ENCODE measurements at places on chromosomes 12 and 14.

- DNase-seq, result no peak
These were observed 261.4 kb downstream of the TTC8 start for GRCh38 chr14:89085737-89086382.

DNA sequence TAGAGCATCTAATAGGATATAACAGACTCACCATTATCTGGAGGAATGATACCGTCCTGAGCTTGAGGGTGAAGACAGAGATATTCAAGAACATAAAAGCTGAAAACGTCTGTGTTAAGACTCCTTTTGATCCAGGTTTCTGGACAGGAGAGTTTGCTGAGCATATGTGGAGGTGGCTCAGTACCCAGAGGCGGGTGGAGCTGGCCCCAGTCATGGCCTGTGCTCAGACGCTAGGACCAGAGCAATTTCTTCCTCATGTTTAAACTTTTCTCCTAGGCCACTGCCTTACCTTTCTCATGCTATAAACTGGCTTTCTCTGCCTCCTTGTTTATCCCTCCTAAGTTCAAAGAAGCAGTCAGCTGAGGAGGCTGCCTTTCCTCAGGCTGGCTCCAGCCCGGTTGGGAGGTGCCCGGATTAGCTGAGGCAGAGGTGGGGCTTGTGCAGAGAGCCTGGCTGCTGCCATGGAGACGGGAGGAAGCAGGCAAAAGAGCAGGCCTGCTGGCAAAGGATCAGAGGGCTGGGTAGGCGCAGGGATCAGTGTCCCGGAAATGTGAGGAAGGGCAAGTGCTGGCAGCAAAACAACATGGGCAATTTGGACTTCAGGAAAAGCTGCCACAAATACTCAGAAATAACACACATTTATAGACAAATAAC, 13.7 kb downstream of the COA8 start:
- DNase-seq, result no peak

DNA sequence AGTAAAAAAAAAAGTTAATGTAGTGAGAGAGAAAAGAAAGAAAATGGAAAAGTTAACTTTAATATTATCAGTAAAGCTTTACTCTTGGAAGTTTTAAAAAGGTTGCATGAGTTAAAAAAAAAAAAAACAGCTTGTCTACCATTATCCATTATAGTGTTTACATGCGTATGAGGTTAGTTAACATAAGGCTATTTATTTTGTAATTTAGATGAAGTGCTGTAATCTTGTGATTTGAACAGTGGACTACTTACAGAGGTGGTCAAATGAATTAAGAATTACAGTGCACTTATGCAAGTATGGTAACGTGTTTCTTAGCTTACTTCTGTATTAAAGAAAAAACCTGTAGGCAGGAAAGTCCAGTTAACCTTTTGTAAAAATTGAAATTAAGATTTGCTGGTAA, 30.7 kb downstream of the WASHC4 start:
- no peak for DNase-seq

GRCh38 chr14:100004392-100004791, 60.8 kb upstream of the EVL start:
- no peak for DNase-seq

- no peak for DNase-seq
These were observed 14.2 kb upstream of the NEK9 start for GRCh38 chr14:75141062-75141461.

DNA sequence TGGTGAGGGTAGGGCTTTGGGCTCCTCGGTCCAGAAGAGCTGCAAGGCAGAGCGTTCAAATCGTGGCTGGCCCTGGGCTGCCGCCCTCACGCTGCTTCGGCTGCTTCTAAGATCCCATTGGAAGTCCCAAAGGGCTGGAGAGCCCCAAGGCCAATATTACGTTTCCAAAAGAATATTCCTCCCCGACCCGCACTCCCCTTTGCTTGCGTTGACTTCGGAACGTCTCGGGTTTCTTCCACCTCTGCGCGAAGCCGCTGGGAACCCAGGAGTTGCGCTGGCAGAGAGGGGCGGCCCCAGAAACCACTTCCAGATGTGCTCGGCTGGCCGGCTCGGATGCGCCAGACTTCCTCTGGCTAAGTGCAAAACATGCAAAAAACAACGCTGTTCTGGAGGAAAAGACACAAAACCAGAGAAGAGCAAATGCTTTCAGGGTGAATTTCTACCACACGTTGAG, at the start of gene GLT8D2:
GLT8D2 (minus strand) TSS at position 285 of the 454 bp plus-strand sequence. CDS start 30,539 bp downstream, outside the sequence.
- DNase-seq, result peak; percentile 13

DNA sequence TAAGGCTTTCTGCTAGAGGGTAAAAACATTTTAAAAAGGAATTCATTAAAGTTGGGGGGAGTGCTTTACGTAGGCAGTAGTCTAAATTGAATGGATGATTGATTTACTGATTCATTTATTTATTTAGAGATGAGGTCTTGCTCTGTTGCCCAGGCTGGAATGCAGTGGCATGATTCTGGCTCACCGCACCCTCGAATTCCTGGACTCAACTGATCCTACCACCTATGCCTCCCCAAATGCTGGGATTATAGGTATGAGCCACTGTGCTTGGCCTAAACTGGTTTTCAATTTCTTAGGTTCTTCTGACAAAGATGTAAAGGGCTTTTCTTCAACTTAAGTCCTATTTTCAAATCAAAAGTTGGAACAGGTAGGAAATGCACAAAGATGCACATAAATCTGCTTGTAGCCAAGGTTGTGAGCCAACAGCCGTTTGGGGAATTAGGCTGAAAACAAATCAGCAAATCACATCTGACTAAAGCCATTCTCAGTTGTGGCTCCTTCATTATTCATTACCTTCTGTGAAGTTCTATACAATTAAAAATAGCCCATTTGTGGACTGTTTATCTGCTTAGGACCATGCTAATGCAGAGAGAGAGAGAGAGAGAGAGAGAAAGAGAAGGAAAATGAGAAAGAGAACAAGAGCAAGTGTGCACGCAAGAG, 218.0 kb downstream of the PPM1H start:
- no peak for DNase-seq

GRCh38 chr12:21891751-21892217, 49.4 kb downstream of the ABCC9 start:
- no peak for DNase-seq

DNA sequence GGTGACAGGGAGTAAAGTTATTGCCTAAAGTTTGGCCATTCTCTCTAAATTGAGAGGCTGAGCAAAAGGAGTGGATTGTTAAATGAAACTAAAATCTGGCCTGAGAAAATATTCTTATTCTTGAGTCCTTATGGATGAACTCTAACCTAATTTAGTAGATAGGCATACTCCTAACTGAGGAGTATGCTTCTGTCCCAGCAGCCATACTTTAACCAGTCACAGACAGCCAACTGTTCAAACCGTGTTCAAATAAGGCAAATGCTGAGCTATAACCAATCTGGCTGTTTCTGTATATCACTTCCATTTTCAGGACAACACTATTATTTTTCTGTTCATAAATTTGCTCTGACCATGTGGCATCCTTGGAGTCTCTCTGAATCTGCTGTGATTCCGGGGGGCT, 75.9 kb upstream of the RERGL start:
- no peak for DNase-seq

DNA sequence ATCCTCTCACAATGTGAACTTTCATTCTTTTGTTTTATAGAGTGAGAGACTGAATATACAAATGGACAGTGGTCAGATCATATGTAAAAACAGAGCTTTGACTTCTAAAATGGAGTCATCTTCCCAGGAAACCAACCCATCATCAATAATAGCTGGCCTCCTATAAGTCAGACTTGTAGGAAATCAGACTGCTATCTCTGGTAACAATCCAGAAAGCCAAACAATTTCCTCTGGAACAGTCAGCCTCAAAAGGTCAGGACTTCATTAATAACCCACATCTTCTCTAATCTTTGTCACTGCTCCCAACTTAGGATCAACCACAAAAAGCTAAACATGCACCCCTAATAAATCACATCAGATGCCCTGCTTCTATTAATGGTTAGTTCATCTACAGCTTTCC, 227.9 kb upstream of the G2E3 start:
- DNase-seq, result no peak

DNA sequence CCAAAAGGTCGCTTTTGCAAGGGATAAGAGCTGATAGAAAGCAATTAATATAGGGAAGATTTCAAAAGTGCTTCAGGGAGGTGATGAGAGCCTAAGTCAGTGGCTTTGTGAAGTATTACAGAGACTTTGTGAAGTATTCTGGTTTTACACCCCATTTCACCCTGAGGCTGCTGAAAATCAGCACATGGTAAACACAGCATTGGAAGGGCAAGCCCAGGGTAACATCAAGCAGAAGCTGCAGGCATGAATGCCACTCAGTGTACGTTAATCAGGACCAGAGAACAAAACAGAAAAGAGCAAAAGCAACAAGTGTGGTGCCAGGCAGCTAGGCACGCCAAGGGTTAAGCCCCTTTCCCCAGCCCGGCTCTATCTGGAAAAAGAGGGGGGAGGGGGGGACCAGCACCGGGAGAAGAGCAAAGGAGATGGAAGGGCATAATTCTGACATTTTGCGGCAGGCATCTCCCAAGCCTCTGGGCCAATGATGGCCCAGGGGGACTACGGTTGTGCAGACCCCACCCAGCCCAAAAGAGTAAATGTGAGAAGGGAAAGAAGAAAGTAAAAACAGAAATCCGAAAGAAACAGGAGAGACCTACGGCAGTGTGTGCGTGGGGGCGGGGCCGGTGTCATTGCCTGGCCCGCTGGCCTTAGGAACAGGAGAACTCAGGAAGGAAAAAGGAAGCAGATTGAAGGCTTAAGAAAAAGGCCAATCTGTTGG, 58.9 kb downstream of the DHRS2 start:
- DNase-seq, result no peak

- no peak for DNase-seq
These were observed 55.8 kb downstream of the MAP3K9 start for GRCh38 chr14:70753518-70753953.

GRCh38 chr12:44531320-44531971, 344.7 kb downstream of the NELL2 start:
- DNase-seq, result no peak

- no peak for DNase-seq
These were observed 1.4 kb downstream of the C12orf56 start for GRCh38 chr12:64389154-64389553.

GRCh38 chr12:39327965-39328364, 115.0 kb downstream of the KIF21A start:
- DNase-seq, result no peak

DNA sequence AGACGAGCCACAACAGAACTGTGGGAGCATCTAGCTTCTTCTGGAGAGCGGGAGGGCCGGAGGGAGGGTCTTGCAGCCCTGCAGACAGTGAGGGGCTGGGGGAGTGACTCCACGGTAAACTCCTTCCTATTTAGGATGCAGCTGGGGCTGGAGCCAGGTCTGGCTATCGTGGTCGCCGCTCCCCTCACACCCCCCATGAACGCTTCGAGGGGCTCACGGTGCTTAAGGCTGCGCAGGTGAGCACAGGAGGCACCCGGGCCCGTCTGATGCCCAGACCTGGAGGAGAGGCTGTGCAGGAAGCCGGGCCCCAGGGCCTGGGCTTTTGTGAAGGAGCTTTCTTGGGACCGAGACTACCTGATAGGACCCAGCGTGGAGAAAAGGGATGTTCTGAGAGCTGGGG, 3.9 kb upstream of the GNB3 start:
- no peak for DNase-seq

DNA sequence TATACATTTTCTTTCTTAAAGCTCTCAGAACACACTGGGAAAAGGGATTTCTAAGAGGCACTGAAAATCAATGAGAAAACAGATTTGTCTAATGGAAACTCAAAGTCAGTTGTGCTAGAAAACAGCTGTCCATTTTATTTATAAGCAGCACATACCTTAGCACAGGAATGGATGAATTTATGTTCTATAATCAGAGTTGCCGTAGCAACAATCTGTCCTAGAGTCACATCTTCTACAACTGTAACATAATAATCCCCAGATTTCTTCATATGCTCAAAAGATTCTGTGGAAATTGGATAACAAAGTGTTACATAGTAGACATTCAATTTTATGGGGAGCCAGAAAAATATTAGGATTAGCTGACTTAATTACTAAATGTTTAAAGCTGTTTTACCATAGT, 9.8 kb downstream of the GNPNAT1 start:
- no peak for DNase-seq

GRCh38 chr12:76153616-76154015, 69.1 kb upstream of the NAP1L1 start:
- no peak for DNase-seq

DNA sequence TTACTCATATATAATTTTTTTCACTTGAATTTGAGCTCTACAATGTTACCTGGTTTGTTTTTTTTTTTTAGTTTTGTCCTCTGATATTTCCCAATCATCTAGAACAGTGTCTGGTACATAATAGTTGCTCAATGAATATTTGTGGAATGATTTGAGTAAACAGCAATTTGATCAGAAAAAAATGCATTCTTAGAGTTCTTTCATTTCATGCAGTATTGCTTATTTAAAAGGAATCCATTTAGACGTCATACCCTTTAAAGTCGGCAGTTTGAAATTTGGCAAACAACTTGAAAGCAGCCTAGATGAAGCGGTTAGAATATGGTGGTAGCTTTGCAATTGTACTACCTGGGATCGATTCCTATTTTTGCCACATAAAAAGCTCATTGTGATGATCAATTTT, 140.0 kb downstream of the PDE3A start:
- DNase-seq, result no peak

DNA sequence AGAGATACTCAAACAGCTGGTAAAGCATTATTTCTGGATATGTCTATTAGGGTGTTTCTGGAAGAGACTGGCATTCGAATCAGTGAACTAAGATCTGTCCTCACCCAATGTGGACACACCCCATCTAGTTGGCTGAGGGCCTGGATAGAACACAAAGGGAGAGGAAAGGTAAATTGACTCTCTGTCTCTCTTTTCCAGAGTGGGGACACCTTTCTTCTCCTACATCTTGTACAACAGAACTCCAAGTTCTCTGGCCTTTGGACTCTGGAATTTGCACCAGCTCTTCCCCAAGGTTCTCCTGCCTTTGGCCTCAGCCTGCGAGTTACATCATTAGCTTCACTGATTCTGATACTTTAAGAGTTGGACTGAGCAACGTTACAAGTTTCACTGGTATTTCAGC, 1253.9 kb downstream of the SLC16A7 start:
- DNase-seq, result no peak

GRCh38 chr14:56193347-56193746, 75.1 kb downstream of the PELI2 start:
- DNase-seq, result no peak

GRCh38 chr14:68491793-68492192, 301.1 kb downstream of the ZFP36L1 start:
- no peak for DNase-seq

DNA sequence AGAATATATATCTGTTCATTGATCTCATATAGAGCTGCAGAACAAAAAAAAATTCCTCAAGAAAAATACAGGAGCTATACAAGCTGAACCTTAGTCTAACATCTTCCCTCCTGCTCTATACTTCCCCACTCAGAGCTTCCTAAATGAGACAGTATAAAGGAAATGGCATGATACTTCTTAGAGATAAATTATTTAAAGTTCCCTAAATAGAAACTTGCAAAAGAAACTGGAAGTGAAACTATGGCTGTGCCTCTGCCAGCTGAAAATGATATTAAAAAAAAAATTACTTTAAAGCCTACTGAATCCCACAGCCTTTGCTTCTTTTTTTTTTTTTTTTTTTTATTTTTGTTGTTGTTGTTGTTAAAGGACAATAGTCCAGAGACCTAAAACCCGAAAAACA, 11.6 kb upstream of the NEK9 start:
- no peak for DNase-seq

- no peak for DNase-seq
These were observed 17.5 kb downstream of the SSH1 start for GRCh38 chr12:108839890-108840230.

Data from activated CD4-positive, alpha-beta T cell treated with anti-CD3 and anti-CD28 coated beads, Interleukin-2, Interleukin-6, amounts not matched to agents 100 ng/mL and 50 ng/mL, durations not matched to agents 16 hours and 8 hours (primary cell).